Activated CD4-positive, alpha-beta memory T cell treated with anti-CD3 and anti-CD28 coated beads, Interleukin-2, amount 10 ng/mL, durations not matched to agents 7 days and 5 days (primary cell): ENCODE measurements at places on chromosomes 2 and 18.

DNA sequence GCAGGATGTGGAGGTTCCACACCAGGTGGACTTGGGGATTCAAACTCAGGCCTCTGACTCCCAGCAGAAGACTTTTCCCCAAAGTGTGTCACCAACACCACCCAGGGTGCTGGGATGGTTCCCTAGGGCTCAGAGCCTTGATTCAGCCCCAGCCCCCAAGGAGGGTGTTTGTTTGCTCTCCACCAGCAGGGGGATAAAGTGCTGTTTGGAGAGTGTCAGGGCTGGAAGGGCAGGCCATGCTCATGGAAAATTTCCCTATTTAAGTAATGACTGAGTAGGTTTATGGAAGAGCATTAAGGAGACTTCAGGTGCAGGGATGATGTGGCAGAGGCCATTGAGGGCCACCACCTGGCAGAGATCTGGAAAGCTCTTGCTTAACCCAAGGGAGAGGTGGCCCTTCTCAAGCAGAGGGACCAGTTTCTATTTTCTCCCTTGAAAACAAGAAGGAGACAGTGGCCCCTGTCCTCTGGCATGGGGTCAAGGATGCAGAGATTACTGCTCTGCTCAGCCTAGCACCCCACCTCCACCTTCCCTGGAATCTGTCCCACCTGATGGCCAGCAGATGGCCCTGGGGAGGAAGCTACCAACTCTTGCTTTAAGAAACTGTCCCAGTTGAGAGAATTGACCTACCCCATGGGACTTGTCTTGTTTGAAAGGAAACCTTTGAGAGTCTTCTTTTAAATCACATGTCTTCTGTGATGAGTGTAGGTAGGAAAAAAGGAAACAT, 122.1 kb downstream of the ACOXL start:
- H3K4me1 ChIP-seq, result peaks cover 54% of the 10 kb centered on the region
- no peak overlapping the region for H3K4me3 ChIP-seq
- no peaks in the 10 kb centered on the region for H3K36me3 ChIP-seq
- no peak for DNase-seq

DNA sequence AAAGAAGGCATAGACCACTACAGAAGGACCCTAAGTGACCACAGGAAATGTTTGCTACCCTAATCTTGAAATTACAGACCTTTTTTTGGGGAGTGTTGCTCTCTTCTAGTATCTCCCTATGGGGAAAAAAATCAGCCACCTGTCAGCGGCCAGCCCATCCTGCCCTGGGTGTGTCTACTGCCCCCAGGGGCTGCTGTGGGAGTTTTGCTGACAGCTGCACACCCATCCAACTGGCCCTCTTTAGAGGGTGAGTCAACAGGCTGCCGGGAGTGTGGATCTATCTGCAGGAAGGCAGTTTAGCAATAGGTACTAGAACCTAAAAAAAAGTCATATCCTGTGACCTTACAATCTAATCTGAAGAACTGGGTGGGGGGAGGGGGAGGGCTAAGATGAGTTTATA, 796 bp upstream of the DYSF start:
- peaks cover 51% of the 10 kb centered on the region for H3K27me3 ChIP-seq
- H3K4me3 ChIP-seq, result no peak overlapping the region
- H3K27ac ChIP-seq, result no peak overlapping the region
- DNase-seq, result peak; percentile 27

GRCh38 chr18:79223431-79223830, 154.2 kb downstream of the ATP9B start:
- no peaks in the 10 kb centered on the region for H3K4me1 ChIP-seq
- H3K27ac ChIP-seq, result no peak overlapping the region
- H3K27me3 ChIP-seq, result no peaks in the 10 kb centered on the region
- peaks cover 7% of the 10 kb centered on the region for H3K36me3 ChIP-seq
- H3K4me3 ChIP-seq, result no peak overlapping the region

DNA sequence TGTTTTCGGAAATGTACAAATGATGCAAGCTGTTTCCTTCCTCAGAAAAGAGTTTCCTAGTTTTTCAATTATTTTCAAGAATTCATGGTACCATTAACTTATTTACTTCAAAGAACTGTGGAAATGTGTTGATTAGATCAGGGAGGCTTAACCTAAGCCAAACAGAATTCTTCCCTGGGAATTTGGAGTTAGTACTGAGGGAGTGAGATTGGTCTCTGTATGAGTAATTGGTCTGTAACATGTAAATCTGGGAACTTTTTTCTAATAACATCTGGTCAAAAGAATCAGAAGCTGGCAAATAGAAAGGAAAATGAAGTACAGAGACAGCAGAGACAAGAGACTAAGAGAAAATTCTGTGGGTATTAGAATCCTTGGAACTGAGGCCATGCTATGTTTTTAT, 145.8 kb downstream of the BABAM2 start:
- no peak overlapping the region for H3K4me3 ChIP-seq
- H3K27ac ChIP-seq, result no peak overlapping the region
- peaks cover 10% of the 10 kb centered on the region for H3K36me3 ChIP-seq
- H3K4me1 ChIP-seq, result peaks cover 9% of the 10 kb centered on the region
- H3K27me3 ChIP-seq, result no peaks in the 10 kb centered on the region

GRCh38 chr2:121019756-121020155, 265.2 kb downstream of the TFCP2L1 start:
- no peak overlapping the region for H3K27ac ChIP-seq
- H3K4me3 ChIP-seq, result no peak overlapping the region

GRCh38 chr2:74436848-74437695, 4.7 kb downstream of the RTKN start:
- H3K27ac ChIP-seq, result no peak overlapping the region
- no peaks in the 10 kb centered on the region for H3K36me3 ChIP-seq
- no peak for DNase-seq
- H3K4me3 ChIP-seq, result no peak overlapping the region
- H3K27me3 ChIP-seq, result peaks cover 32% of the 10 kb centered on the region

- H3K27me3 ChIP-seq, result peaks cover 13% of the 10 kb centered on the region
- no peak overlapping the region for H3K27ac ChIP-seq
- DNase-seq, result no peak
- H3K36me3 ChIP-seq, result no peaks in the 10 kb centered on the region
- H3K4me3 ChIP-seq, result no peak overlapping the region
- H3K4me1 ChIP-seq, result no peaks in the 10 kb centered on the region
These were observed 184.1 kb upstream of the ARL4C start for GRCh38 chr2:234680688-234681619.

GRCh38 chr2:24820175-24820513, 26.9 kb downstream of the CENPO start:
- no peak overlapping the region for H3K4me3 ChIP-seq
- H3K4me1 ChIP-seq, result peaks cover 8% of the 10 kb centered on the region
- H3K27ac ChIP-seq, result no peak overlapping the region

DNA sequence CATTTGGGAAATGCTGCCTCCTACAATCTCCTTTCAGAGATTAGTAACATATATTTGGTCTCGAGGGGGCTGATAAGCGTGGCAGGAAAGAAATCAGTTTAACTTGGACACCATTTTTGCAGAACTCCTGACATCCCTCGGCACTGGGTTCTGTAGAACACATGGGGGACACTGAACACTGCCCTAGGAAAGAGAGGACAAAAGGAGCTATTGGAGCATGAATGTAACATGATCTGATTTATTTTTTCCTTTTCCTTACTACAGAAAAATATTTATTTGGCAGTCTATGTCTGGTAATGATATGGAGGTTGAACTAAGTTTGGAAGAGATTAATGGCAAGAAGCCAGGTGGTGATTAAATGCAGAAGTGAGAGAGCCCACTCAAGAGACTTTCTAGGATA, 153.8 kb downstream of the AFF3 start:
- H3K4me3 ChIP-seq, result no peak overlapping the region
- no peak for DNase-seq
- peaks cover 4% of the 10 kb centered on the region for H3K27me3 ChIP-seq
- H3K27ac ChIP-seq, result no peak overlapping the region
- H3K36me3 ChIP-seq, result no peaks in the 10 kb centered on the region
- no peaks in the 10 kb centered on the region for H3K4me1 ChIP-seq

DNA sequence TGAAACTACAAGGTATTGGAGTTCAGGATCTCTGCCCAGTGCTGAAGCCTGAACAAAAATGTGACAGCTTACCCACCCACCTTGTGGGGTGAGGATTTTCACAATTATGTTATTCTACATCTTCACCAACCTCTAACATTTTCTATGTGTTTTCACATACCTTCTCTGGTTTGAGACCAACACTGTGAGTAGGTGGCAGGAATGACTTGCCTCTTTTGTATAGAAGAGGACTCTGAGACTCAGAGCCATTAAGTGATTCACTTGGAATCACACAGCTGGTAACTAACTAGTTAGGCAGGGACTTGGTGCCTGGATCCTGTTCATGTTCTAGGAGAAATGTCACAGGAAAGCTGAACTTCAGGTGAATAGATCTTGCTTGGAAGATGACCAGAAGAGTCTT, 14.8 kb upstream of the SRBD1 start:
- no peak for DNase-seq
- H3K36me3 ChIP-seq, result no peaks in the 10 kb centered on the region
- H3K27me3 ChIP-seq, result peaks cover 22% of the 10 kb centered on the region
- H3K4me3 ChIP-seq, result no peak overlapping the region

DNA sequence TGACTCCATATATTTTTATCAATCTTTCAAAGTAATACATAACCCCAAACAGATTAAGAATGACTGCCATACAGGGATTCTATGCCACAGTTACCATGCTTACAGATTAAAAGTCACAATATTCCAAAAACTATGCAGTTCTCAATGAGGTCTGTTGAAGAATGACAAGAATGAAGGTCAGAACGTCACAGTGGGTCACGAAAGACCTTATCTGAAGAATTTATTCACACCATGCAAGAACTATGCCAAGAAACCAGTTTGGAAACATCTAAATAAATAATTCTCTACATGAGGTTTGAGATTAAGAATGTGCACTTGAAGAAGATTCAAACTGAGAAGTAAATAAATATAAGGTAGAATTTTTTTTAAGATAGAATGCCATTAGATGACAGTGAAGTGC, 253.3 kb downstream of the EXOC6B start:
- H3K4me1 ChIP-seq, result no peaks in the 10 kb centered on the region
- H3K4me3 ChIP-seq, result no peak overlapping the region
- no peak overlapping the region for H3K27ac ChIP-seq
- no peaks in the 10 kb centered on the region for H3K36me3 ChIP-seq
- H3K27me3 ChIP-seq, result no peaks in the 10 kb centered on the region
- DNase-seq, result no peak

DNA sequence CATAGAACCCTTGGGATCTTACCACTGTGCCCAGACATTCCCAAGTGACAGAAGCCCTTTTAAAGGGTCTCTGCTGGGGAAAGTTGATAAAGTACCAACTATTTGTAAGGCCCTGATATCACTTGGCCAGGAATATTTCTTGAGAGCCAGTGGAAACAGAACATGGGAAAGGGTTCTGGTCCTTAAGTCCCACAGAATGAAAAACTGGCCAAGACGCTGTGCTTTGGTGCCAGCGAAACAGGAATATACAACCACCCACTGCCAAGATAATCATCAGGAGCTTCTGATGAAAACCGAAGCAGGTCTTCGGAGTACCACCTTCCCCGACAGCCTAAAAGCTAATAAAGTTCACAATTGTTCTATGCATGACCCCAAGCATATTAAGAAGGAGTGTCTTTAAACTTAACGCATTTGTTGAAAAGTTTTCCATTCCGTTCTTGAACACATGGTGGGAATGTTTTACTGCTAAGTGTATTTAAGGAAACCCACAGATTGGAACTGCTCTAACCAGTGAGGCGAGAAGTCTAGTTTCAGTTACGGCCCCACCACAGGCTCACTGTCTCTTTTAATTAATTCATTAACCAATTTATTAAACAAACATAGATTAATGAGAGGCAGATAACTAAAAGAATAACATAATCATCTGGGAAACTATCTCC, 152.6 kb downstream of the ANKRD44 start:
- DNase-seq, result no peak
- peaks cover 44% of the 10 kb centered on the region for H3K36me3 ChIP-seq
- H3K27ac ChIP-seq, result no peak overlapping the region
- H3K4me3 ChIP-seq, result no peak overlapping the region
- H3K27me3 ChIP-seq, result no peaks in the 10 kb centered on the region

GRCh38 chr2:162840598-162841246, 2.2 kb upstream of the KCNH7 start:
- no peaks in the 10 kb centered on the region for H3K4me1 ChIP-seq
- no peaks in the 10 kb centered on the region for H3K36me3 ChIP-seq

GRCh38 chr18:31506024-31506742, 8.2 kb downstream of the DSG2 start:
- no peak for DNase-seq
- H3K4me1 ChIP-seq, result no peaks in the 10 kb centered on the region
- H3K36me3 ChIP-seq, result no peaks in the 10 kb centered on the region
- H3K27ac ChIP-seq, result no peak overlapping the region
- H3K4me3 ChIP-seq, result no peak overlapping the region

DNA sequence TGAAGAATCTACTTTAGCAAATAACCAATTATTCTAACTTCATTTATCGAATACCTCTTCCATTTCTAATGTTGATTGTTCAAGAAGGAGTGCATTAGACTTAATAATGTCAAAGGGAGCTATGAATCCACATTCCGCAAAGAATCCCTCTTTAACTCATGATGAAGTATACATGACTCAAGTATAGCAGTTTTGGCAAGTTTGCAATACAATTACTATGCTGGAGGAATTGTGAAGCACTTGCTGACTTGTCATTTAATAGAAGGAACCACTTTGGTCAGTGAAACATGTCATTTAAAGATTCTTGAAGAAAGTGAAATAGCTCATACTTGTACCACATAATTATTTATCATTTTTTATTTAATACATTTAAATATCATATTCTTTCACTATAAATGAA, 125.1 kb downstream of the SLC39A10 start:
- H3K4me3 ChIP-seq, result no peak overlapping the region
- no peak overlapping the region for H3K27ac ChIP-seq
- no peak for DNase-seq
- H3K4me1 ChIP-seq, result no peaks in the 10 kb centered on the region

DNA sequence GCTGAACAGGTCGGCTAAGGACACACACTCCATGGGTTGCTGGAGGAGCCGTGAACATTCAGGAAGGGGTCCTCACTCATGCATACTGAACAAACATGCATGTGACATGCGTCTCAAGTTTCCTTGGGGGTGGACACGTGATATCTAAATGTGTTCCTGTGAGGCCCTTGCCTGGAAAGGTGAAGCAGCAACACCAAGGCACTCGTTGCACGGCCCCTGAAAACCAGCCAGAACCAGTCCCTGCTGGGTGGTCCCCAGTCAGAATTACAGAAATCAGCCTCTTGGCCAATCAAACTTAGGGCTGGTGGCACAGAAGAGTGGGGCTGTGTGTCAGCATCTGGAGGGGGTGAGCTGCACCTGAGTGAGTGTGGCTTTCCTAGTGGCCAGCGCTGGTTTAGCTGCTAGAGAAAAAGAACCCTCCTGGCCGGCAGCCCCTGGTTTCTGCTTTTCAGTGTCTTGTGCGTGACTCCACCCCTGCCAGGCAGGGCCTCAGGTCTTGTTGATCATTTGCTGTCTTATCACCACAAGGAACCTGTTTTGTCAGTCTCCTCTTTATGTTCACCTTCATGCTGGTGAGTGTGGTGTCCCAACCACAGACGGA, 3.2 kb upstream of the AQP12B start:
- H3K36me3 ChIP-seq, result no peaks in the 10 kb centered on the region
- no peak for DNase-seq
- H3K4me1 ChIP-seq, result peaks cover 11% of the 10 kb centered on the region
- no peak overlapping the region for H3K4me3 ChIP-seq

GRCh38 chr2:158681816-158682215, 113.3 kb upstream of the DAPL1 start:
- H3K27me3 ChIP-seq, result no peaks in the 10 kb centered on the region
- H3K27ac ChIP-seq, result no peak overlapping the region
- DNase-seq, result no peak
- H3K4me3 ChIP-seq, result no peak overlapping the region
- no peaks in the 10 kb centered on the region for H3K4me1 ChIP-seq
- H3K36me3 ChIP-seq, result peaks cover 5% of the 10 kb centered on the region
